Bone marrow (tissue), 2 donors: ENCODE measurements at places on chromosomes 16 and 17.

GRCh38 chr16:82699711-82700495, 73.1 kb downstream of the CDH13 start:
- DNase-seq, result no peak

DNA sequence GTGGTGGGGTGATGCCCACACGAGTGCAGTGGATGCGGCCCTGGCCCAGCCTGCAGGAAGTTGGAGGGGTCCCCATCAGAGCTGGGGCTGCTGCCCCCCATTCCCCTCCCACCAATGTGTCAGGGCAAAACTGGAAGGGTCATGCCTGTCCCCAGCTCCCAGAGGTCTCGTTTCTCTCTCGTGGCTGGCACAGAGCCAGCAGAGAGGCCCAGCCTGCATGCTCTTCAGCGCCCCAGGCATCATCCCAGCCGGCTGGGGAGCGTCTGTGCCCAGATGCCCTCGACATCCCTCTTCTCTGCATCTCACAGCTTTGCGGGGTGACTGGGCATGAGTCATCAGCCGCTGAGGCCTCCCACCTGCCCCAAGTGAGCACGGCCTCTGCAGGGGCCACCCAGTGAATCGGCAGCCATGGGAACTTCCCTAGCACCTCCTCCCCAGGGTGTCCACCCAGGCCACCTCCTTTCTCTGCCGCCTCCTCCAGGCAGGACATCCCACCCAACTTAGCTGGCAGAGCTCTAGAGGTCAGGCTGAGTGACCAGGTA, 9.8 kb upstream of the CSNK1D start:
- peak; percentile 75 for DNase-seq

- DNase-seq, result no peak
Observed at GRCh38 chr16:84369938-84370627, 1.7 kb downstream of the ATP2C2 start.

DNA sequence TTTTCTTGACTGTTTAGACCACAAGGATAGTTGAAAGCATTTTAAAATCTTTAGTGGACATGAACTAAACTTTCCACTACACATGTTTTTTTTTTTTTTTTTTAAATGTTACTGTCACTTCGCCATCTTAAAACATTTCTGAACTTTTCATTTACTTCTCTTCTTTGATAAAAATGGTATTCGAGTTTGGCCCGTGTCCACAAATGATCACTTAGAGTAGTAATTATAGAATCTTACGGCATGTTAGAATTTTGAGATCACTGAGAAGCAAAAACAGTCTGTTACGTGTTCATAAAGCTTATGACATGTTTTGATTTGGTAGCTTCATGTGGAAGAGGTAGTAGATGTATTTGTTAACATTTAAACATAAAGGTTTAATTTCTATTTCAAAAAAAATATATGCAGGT, 1.1 kb downstream of the NSRP1 start:
- no peak for DNase-seq

DNA sequence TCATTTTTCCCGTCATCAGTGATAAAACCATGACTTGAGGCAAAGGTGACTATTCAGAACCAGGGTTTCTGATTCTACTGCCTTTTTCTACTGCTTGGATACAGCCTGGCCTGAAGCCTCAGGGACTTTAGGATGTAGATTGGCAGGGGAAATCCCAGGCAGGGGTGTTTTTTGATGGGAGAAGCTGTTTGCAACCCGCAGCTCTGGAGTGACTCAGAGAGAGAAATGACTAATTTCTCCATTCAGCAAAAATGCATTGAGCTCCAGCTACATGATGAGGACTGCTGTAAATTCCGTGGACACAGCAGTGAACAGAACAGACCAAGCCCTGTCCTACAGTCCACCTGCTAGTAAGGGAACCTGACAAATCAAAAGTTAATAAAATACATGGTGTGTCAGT, 560.6 kb downstream of the CDH13 start:
- DNase-seq, result no peak

DNA sequence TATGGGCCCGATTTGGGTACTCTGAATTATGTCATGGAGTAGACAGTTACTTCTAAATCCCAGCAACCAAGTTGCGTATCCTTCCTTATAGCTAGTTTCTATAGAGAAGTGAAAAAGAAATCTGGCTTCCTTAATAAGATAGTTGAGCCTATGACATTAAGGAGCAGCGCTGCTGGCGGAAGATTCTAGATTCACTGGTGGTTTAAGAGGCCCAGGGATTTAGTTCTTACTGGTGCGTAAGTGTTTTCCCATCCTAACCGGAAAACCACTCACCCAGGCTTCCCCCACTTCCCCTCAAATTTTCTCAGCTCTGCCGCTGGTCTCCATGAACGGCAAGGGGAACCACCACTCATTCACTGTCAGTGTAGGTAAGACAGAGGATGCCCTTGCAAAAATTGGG, 230.4 kb downstream of the CPPED1 start:
- DNase-seq, result no peak

- no peak for DNase-seq
Observed at GRCh38 chr17:54898576-54898975, 2.1 kb upstream of the TOM1L1 start.

- DNase-seq, result no peak
Observed at GRCh38 chr16:27311448-27311830, 2.3 kb upstream of the IL4R start.

- DNase-seq, result no peak
Observed at GRCh38 chr17:40509626-40510327, 8.4 kb upstream of the TNS4 start.

DNA sequence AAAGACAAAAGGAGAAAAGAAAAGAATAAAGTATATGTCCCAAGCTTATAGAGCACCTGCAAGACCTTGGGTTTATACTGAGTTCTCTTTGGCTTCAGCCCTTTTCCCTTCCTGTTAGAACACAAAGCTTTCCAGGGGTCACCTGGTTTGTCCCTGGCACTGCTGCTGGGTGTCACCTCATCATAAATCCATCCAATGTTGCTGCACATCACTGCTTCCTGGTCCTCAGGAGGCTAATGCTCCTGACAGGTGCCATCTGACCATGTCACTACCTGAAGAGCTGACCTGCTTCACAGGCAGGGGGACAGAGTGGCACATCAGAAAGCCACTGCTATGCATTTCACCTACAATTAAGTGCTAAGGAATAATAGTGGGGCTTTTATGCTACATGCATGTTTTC, 164.6 kb upstream of the ELAC2 start:
- DNase-seq, result no peak

- no peak for DNase-seq
Observed at GRCh38 chr16:49128740-49129139, 152.9 kb downstream of the CBLN1 start.

DNA sequence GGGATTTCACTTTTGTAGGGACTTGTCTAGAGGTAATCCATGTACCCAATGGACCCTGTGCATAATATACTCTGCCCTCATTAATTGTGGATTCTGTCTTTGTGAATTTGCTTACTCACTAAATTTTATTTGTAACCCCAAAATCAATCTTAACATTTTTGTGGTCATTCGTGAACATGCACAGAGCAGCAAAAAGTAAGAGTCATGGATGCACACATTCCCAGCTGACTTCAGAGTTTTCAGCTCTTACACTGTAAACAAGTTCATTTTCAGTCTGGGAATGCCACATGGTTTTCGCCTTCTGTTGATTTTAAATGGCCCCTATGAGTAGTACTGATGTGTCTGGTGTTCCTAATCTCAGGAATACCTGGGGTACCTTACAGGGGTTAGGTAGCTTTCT, 24.3 kb downstream of the TAC4 start:
- DNase-seq, result no peak

DNA sequence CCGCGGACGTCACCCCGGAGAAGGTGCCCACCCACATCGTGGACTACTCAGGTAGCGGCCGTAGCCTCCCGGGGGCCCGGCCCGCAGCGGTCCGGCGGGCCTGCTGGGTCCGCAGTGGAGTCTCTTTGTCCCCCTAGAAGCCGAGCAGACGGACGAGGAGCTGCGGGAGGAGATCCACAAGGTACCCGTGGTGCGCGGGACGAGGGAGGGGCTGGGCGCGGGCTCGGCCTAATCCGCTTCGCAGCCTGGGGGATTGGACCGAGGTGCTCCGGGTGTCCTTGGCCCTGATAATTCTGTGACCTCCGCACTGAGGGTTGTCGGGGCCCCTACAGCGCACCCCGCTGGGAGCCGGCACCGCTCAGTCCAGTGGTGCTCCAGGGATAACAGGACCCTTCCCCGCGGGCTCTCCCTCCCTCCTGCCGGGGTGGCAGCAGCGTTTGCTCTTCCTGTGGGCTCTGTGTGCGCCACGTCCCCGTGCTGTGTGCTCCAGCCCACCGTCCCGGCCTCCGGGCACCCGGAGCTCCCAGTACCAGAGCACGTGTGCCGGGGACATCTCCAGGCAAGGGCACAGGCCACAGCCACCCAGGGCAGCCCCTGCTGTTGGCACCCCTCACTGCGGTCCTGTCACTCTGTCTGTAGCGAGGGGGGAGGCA, 713 bp downstream of the RHOT2 start:
- no peak for DNase-seq

DNA sequence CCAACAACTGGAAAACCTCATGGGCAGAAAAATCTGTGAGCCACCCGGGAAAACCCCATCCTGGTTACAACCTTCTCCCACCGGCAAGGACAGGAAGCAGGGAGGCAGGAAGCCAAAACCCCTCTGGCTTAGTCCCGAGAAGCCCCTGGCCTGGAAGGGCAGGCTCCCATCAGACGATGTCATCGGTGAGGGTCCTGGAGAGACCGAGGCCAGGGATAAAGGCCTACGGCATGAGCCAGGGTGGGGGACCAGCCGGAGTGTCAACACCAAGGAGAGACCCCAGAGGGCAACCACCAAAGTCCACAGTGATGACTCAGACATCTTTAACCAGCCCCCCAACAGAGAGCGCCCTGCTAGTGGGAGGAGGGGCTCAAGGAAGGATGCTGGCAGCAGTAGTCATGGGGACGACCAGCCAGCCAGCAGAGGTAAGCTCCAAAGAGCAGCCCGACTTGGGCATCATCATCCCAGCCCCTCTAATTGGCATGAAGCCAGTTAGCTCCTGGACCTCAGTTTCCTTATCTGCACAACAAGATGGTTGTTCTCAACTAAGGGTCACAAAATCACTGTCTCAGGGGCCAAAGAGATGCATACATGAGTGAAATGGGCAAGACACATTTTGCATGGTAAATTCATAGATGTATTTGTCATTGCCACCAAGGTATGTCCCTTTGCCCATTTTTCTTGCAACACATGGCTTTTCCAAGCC, 190.7 kb downstream of the KATNIP start:
- DNase-seq, result no peak
